ENCODE measurements at places on chromosomes 16 and 17.

GRCh38 chr16:79792664-79793351 is 192.3 kb upstream of the MAF start:
- peaks cover 28% of the 10 kb centered on the region for H3K27me3 ChIP-seq
- peaks cover 4% of the 10 kb centered on the region for H3K36me3 ChIP-seq
- H3K27ac ChIP-seq: no peak overlapping the region
- no peaks in the 10 kb centered on the region for H3K4me1 ChIP-seq
- no peak overlapping the region for H3K4me3 ChIP-seq

DNA sequence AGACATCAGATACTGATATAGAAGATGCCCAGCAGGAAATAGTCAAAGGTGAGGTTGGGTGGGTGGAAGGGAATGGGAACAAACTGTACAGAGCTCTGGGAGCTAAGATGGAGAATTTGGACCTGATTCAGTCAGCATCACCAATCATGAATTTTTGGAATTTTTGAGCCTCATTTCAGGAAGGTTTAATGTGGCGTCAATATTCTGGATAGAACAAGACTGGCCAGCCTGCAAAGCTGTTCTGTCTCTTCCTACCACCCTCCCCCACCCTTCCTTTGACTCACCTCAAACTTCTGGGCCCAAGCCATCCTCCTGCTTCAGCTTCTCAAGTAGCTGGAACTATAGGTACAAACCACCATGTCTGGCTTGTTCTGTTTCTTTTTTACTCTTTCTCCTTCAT is 32.6 kb downstream of the CTCF start:
- no peaks in the 10 kb centered on the region for H3K27me3 ChIP-seq
- no peak overlapping the region for H3K4me3 ChIP-seq
- peak overlapping the region; percentile 34 for H3K27ac ChIP-seq

GRCh38 chr16:17770104-17770503 is 299.3 kb upstream of the XYLT1 start:
- H3K27me3 ChIP-seq: peaks cover 21% of the 10 kb centered on the region
- H3K36me3 ChIP-seq: no peaks in the 10 kb centered on the region
- no peak for DNase-seq
- no peaks in the 10 kb centered on the region for H3K4me1 ChIP-seq

- DNase-seq: no peak
- no peak overlapping the region for H3K4me3 ChIP-seq
- H3K4me1 ChIP-seq: peaks cover 4% of the 10 kb centered on the region
- peaks cover 40% of the 10 kb centered on the region for H3K27me3 ChIP-seq
Measured at GRCh38 chr16:66842765-66843164, 1.4 kb upstream of the CA7 start.

GRCh38 chr17:82781894-82782274 is 30.0 kb downstream of the TBCD start:
- H3K36me3 ChIP-seq: peaks cover 11% of the 10 kb centered on the region
- peaks cover 16% of the 10 kb centered on the region for H3K4me1 ChIP-seq
- H3K27ac ChIP-seq: peak overlapping the region; percentile 84
- no peak overlapping the region for H3K4me3 ChIP-seq
- H3K27me3 ChIP-seq: no peaks in the 10 kb centered on the region

DNA sequence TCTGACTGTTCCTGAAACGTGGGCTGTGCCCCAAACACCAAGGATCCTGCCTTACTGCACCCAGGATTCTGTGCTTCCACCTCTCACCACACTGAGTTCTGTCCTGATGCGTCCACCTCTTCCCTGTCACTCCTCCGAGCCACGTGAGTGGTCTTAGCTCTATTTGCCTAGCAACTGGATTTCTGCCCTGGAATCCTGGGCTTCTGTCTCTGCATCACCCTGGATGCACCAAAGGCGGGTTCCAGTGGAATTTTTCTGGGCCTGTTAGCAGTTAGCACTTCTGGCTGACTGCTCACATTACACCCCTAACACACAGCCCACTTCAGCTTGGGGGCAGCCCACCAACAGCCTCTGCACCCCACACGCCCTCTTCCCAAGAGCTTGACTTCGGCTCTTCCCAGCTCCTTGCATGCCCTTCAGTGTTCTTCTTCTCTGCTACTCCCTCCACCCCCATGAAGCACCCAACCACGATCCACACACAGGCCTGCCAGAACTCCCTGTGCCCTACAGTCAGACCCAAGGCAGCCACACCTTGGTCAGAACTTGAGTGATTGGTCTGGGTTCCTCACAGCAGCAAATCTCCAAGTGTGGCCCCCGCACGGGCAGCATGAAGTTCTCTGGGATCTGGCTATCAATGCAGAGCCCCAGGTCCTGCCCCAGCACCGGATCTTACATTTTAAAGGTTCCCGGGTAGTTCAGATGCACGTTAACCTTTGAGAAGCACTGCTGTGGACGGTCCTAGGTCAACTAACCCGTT is 129.8 kb upstream of the RCVRN start:
- H3K27ac ChIP-seq: no peak overlapping the region
- DNase-seq: no peak
- H3K4me3 ChIP-seq: no peak overlapping the region
- peaks cover 6% of the 10 kb centered on the region for H3K36me3 ChIP-seq
- no peaks in the 10 kb centered on the region for H3K27me3 ChIP-seq
- H3K4me1 ChIP-seq: peaks cover 5% of the 10 kb centered on the region

DNA sequence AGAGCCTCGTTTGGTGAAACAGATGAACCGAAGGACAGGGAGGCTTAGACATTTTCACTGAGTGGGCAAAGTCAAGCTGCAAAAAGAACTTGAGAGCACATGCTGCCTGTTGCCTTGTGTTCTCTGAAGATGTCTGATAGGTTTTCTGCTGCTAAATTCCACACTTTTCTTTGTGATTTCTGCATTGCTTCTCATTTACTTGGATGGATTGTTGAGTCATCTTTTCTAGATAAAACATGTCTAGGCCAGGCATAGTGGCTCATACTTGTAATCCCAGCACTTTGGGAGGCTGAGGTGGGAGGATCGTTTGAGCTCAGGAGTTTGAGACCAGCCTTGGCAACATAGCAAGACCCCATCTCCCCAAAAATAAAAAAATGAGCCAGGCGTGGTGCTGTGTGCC is 80.4 kb upstream of the CLEC18A start:
- peak overlapping the region; percentile 46 for H3K27ac ChIP-seq
- H3K4me1 ChIP-seq: peaks cover 5% of the 10 kb centered on the region
- H3K27me3 ChIP-seq: no peaks in the 10 kb centered on the region
- H3K36me3 ChIP-seq: peaks cover 47% of the 10 kb centered on the region

- no peaks in the 10 kb centered on the region for H3K36me3 ChIP-seq
- DNase-seq: no peak
- peaks cover 37% of the 10 kb centered on the region for H3K27me3 ChIP-seq
- H3K27ac ChIP-seq: no peak overlapping the region
- H3K4me1 ChIP-seq: peaks cover 6% of the 10 kb centered on the region
Measured at GRCh38 chr17:58667934-58668597, 23.8 kb downstream of the TEX14 start.

- no peaks in the 10 kb centered on the region for H3K4me1 ChIP-seq
- H3K4me3 ChIP-seq: no peak overlapping the region
- no peaks in the 10 kb centered on the region for H3K36me3 ChIP-seq
- H3K27me3 ChIP-seq: peaks cover 6% of the 10 kb centered on the region
- no peak overlapping the region for H3K27ac ChIP-seq
Measured at GRCh38 chr17:51860954-51861561, 297.5 kb downstream of the CA10 start.

DNA sequence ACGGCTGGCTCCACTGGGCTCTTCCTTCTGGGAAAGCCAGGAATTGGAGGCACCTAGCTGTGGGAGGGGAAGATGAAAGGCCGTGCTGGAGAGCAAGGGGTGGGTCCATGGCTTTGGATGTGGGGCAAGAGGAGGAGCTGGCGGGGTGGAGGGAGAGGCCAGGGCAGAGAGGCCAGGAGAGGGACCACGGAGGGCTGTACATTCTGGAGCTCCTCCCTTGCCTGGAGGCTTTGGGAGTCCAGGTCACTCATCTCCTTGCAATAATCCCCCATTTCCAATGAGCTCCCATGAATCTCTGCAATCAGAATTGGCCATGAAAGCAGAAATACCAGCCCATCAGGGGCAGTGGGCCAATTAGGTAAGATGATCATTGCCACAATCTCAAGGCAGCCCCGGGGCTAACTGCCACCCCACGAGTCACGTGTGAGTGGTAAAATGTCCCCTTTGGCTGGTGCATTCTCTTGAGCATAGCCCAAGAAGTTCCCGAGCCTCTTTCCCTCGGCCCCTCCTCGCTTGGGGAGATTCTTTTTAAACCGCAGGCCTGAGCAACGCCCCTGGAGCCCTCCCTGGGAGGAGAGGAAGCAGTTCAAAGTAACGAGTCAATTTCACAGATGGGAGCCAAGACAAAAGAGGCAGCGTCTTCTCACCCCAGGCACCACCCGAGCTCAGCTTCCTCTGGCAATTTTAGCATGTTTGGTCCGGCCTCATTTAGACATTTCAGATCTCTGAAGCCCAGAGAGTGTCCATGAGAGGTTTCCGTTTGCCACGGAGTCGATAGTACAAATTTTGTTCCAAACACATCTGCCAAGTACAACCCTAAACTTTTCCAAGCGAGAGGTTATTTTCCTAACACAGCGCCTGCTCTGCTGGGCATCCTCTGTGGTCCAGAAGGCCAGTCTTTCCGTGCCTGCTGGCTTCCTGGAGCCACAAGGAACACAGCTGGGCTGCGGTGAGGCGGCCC is 13.4 kb downstream of the RTN4RL1 start:
- no peak for DNase-seq
- no peak overlapping the region for H3K4me3 ChIP-seq
- peaks cover 33% of the 10 kb centered on the region for H3K27me3 ChIP-seq
- no peaks in the 10 kb centered on the region for H3K36me3 ChIP-seq
- no peaks in the 10 kb centered on the region for H3K4me1 ChIP-seq

GRCh38 chr16:9534759-9535158 is 443.3 kb downstream of the HAPSTR1 start:
- H3K4me1 ChIP-seq: no peaks in the 10 kb centered on the region
- no peak overlapping the region for H3K27ac ChIP-seq
- H3K4me3 ChIP-seq: no peak overlapping the region
- no peak for DNase-seq
- H3K27me3 ChIP-seq: no peaks in the 10 kb centered on the region
- H3K36me3 ChIP-seq: no peaks in the 10 kb centered on the region

DNA sequence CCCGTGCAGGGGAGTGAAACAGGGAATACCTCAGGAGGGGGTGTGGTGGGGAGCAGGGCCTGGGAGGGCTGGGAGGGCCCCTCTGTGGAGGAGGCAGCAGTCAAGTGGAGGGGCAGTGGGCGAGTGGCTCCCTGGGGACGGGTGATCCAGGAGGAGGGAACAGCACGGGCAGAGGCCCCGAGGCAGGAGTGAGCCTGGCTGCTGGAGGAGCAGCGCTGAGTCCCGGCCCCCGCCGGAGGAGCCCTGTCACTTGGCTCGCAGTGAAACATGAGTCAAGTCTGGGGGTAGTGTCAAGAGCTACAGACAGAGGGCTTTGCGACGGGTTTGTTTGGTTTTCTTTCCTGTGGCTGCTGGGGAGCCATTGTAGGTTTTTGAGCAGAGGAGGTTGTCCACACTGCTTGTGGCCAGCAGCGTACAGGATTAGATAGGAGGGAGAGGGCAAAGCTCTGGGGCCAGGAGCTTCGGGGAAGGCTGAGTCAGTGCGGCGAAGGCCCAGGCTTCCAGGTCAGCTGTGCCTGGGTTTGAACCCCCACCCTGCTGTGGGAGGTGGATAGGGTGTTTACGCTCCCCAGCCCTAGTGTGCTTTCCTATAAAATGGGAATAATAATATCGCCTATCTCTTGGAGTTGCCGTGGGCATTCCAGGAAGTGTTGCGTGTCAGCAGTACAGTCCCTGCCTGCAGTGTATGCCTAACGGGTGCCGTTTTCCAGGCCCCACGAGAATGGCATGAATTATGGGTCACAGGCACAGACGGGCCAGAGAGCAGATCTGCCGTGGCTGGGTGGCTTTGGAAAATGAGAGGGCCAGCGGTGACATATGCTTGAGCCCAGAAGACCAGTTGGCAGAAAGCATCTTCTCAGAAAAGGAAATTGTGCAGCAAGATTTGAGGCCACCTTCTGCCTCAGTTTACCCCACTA is 115.9 kb upstream of the CIBAR2 start:
- H3K4me1 ChIP-seq: peaks cover 3% of the 10 kb centered on the region
- H3K4me3 ChIP-seq: no peak overlapping the region
- no peak for DNase-seq
- peaks cover 36% of the 10 kb centered on the region for H3K27me3 ChIP-seq
- no peaks in the 10 kb centered on the region for H3K36me3 ChIP-seq

DNA sequence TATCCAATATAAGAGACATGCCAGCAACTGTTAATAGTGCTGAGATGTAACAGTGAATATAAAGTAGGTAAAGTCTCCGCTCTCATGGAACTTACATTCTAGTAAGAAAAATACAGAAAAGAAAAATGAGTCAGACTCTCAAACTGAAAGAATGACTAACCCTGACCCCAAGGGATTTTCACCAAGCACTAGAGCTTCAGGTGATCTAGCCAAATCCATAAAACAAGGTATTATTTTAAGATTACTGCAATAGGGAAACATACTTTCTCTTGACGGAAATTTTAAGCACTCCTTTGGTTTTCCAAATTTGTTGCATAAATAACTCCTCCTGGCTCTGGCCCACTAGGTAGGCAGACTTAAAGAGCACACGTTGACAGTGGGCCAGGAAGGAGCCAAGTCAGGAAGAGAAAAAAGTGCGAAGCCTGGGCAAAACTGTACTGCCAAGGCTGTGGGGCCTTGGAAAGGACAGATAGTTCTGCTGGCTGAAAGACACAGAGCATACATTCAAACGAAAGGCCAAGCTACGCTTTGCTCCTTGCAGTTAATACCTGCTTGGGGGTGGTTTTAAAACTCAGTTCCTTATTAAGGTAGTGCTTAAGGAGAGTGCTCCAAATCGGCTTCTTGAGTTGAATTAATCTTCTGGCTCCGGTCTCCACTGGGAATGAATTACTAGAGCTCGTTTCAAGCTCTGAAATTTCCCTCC is 1.4 kb downstream of the GOT2 start:
- no peak for DNase-seq
- H3K27me3 ChIP-seq: no peaks in the 10 kb centered on the region
- H3K4me3 ChIP-seq: peak overlapping the region; percentile 99

GRCh38 chr17:56597495-56597990 is 4.0 kb downstream of the NOG start:
- H3K27me3 ChIP-seq: peaks cover 80% of the 10 kb centered on the region
- H3K36me3 ChIP-seq: no peaks in the 10 kb centered on the region
- peak overlapping the region; percentile 68 for H3K4me3 ChIP-seq
- peaks cover 18% of the 10 kb centered on the region for H3K4me1 ChIP-seq
- no peak overlapping the region for H3K27ac ChIP-seq
- no peak for DNase-seq

GRCh38 chr16:49620869-49621240 is 235.1 kb downstream of the ZNF423 start:
- H3K4me3 ChIP-seq: no peak overlapping the region
- H3K4me1 ChIP-seq: no peaks in the 10 kb centered on the region
- no peak overlapping the region for H3K27ac ChIP-seq
- no peaks in the 10 kb centered on the region for H3K27me3 ChIP-seq
